C1 segment of cervical spinal cord (tissue), 14 donors: ENCODE measurements at places on chromosomes 13 and 19.
A peak's percentile ranks its signal among the peaks of the same experiment; 100 is the strongest.

- no peak for DNase-seq
These were observed 14.9 kb downstream of the ARHGAP35 start for GRCh38 chr19:46875657-46876056.

DNA sequence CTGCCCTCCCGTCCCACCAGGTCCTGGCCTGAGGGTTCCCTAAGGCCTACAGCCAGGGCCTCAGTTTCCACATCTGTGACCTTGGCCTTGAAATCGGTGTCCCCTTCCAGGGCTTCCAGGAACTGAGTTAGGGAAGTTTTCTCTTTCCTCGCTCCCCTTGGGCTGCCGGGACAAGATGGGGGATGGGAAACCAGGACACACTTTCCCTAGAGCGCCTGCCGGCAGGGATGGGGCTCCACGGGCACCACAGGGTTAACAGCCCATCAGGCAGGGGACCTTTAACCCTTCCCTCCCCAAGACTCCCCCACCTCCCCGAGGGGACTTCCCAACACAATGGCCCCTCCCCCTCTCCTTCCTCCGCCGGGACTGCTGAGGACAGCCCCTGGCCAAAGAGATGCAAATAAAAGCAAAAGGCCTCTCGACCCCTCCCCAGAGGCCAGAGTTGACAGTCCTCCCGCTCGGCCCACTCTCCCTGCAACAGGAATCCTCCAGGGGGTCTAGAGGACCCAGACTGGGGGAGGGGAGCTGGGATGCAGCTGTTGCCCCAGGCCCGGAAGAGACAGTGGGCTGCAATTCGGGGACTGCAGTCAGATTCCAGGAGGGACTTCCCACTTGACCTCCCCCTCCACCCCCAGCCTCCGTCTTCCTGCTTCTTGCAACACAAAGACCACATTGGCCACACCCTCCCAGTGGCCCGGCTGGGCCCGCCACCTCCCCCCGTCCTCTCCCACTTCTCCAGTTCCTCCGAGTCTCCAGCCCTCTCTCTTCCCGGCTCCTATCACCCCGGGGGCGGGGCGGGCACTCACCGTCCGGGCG, 3.4 kb downstream of the BBC3 start:
- DNase-seq: peak; percentile 62

DNA sequence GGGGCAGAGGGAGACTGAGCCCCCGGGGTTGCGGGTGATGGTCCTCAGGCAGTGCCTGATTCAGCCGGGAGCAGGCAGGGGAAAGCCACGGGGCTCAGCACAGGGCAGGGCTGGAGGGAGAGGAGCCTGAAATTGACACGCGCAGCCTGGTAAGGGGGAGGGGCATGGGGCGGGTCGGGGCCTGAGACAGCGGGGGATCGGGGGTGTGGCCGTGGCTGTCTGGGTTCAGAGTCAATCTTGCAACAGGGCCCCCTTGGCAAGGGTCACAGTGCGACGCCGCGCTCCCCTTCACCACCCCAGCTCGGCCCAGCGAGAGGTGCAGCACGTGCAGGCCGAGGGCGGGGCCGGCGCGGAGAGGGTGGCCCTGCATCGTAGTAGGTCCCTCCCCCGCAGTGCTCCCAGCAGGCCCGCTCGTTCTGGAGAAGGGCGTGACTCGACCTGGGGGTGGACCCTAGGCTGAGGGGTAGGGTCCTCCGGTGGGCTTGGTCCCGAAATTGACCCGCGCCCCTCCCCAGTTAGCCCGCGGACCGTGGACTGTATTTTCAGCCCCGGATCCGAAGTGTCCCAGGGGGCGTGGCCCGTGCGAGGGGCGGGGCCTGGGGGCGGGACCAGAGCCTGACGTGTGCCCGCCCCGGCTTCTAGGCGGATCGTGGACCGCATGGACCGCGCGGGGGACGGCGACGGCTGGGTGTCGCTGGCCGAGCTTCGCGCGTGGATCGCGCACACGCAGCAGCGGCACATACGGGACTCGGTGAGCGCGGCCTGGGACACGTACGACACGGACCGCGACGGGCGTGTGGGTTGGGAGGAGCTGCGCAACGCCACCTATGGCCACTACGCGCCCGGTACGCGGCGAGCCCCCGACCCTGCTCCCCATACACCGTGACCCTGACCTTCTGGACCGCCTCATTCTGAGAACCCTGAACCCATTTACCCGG, 6.0 kb downstream of the RCN3 start:
- peak; percentile 73 for DNase-seq

- DNase-seq: no peak
These were observed 123.0 kb downstream of the KDM4B start for GRCh38 chr19:5091684-5092480.

DNA sequence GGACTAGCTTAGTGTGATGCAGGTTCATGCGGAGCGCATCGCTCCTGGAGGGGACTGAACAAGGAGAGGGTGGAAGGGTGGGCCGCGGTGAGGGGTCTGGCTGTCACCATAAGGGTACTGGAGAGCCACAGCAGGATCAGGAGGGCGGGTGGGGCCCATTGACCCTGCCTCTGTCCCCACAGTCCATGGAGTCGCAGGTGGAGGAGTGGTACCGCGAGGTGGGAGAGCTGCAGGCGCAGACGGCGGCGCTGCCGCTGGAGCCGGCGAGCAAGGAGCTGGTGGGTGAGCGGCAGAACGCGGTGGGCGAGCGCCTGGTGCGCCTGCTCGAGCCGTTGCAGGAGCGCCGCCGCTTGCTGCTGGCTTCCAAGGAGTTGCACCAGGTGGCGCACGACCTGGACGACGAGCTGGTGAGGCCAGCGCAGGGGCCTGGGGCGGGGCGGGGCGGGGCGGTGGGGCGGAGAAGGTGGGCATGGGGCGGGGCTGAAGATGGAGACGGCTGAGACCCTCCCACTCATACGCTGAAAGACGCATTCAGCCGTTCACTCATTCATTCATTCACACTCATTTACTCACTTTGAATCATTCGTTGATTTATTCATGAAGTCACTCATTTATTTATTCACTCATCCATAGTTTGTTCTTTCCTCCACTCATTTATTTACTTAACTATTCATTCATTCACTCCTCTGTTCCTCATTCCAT, 27.5 kb upstream of the SHKBP1 start:
- no peak for DNase-seq

DNA sequence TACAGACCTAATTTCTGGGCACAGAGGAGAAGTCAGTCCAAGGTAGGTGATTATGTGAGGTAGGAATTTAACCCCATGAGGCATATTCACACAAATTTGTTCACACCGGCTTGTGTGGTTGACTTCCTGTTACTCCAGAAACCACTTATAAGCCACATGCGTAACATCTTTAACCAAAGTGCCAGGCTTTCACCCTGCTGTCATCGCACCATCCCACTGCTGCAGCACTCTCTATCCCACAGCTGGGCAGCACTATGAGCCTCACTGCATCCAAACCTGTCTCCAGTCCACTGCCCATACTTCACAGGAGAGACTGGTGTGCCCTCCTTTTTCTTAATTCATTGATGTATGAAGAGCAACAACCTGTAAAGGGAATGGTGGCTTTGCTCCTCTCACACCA, 128.2 kb upstream of the ARGLU1 start:
- DNase-seq: no peak

- no peak for DNase-seq
These were observed 9.4 kb downstream of the AP1M1 start for GRCh38 chr19:16207063-16207462.

- DNase-seq: no peak
These were observed 307.4 kb downstream of the ATP8A2 start for GRCh38 chr13:25679159-25679558.

- DNase-seq: no peak
These were observed 25.0 kb upstream of the VWA8 start for GRCh38 chr13:41985788-41986508.

GRCh38 chr19:55488986-55489710, 912 bp downstream of the SSC5D start:
- DNase-seq: no peak

DNA sequence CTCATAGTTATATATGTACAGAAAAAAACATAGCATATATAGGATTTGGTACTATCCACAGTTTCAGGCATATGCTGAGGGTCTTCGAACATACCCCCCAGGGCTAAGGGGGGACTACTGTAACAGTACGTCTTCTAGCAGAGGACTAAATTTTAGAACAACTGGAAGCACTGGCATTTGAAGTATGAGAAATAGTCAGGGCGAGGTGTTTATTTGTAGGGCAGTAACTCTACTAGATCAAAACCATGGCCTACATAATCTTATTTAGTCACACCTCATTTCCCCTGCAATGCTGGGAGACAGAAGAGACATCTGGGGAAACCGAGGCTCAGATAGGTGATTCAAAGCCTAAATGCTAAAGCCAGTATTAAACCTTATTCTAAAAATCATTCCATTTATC, 245.6 kb downstream of the DCT start:
- no peak for DNase-seq

DNA sequence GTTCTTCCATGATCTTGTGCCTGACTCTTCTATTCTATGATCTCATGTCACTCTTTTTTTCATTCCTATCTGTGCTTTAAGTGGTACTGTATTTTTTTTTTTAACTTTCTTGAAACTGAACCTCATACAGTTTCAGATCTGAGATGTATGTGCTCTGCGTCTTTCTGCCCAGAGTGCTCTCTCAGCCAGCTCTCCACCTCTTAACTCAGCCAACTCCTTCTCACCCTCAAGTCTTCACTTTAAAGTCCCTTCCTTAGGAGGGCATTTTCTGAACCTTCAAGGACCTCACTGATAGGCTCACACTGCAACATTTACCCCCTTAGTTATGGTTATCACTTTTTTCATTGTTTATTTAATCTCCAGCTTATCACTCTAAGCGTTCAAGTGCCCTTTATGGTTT, 158.7 kb downstream of the IRS2 start:
- no peak for DNase-seq

- no peak for DNase-seq
These were observed 159.9 kb downstream of the USP12 start for GRCh38 chr13:27011661-27012060.

DNA sequence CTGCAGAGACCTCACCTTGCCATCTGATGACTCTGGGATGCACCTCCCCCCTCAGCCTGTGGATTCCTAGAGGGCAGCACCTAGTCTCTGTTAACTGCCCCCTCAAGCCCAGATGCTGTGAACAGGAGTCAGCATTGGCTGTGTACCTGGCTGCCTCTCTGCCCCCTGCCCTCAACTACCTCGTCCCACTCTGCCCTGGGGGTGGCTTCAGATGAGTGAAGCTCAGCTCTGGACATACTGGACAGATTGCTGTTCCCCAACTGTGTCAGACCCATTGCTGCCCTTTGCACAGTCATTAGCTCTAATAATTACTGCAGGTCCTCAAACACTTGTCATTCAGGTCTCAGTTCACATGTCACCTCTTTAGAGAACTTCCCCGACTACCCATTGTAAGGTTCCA, 182.1 kb upstream of the TSHZ3 start:
- DNase-seq: no peak

DNA sequence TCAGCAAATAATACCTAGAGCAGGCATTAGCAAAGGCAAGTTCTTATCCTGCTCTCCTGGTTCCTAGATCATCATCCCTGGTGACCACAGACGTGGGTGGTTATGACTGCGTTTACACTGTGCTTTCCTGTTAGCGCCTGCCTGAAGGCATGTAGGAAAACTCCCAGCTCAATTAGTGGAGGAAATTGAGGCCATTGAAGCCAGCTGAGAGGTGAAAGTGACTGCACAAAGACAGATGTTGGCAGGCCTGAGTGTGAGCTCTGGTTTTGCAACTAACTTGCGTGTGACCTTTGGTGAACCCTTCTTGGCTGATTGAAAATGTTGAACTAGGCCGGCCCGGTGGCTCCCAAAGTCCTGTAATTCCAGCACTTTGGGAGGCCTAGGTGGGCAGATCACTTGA, 17.5 kb upstream of the NWD1 start:
- DNase-seq: no peak

DNA sequence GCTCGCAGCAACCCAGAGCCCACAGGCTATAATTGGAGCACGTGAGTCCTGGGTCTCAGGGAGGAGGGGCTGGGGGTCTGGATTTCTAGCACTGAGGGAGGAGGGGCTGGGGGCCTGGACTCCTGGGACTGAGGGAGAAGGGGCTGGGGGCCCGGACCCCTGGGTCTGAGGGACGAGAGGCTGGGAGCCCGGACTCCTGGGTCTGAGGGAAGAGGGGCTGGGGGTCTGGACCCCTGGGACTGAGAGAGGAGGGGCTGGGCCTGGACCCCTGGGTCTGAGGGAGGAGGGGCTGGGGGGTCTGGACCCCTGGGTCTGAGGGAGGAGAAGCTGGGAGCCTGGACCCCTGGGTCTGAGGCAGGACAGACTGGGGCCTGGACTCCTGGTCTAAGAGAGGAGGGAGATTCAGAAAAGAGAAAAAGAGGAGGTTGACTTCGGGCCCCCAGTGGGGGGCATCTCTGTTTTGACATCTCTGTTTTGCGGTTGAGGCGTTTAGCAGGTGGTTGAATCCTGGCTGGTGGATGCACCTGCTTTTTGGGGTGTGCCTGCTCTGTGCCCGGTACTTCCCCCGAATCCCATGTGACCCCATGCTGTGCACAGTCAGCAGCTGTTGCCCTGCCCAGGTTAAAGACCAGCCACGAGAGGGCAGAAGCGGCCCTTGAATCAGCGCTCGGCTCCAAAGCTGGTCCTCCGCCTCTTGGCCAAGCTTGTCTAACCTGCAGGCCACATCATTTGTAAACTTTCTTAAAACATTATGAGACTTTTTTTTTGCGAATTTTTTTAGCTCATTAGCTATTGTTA, 10.5 kb downstream of the PVR start:
- DNase-seq: peak; percentile 7

DNA sequence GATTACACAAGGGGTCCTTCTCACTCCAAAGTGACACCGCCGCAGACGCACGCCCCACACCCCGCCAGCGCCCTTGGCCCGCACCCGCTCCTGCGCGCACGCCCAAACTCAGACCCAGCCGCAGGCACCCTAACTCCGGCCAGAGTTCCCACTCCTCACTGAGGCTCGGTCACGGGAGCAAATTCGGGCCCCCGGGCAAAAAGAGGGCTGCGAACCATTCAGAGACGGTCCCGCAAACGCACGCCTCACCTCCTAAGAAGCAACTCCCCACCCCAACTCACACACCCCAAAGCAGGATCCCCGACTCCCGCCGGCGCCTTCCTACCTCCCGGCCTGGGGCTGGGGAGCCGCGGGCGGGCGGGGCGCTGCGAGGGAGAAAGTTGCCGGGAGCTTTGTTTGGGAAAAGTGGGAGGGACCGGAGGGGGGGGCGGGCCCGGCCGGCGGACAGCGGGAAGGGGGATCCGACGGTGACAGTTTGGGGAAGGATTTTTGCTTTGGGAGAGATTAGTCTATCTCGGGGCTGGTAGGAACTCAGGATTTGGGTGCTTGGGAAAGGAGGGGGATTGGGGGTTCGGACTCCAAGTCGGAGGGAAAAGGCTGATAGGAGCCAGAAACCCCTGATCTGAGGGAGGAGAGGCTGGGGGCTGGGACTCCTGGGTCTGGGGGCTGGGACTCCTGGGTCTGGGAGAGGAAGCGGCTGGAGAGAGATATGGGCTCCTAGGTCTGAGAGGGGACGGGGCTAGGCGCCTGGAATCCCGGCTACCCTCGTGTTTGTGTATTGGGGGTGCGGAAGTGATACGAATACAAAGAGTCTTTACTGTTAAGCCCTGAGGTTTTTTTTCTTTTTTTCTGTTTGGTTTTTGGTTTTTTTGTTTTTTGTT, at the start of gene TEAD2:
TEAD2 (minus strand) TSS at position 369 of the 881 bp plus-strand sequence. CDS start 2,341 bp downstream, outside the sequence.
- DNase-seq: no peak

- no peak for DNase-seq
These were observed 126.6 kb downstream of the AKAP11 start for GRCh38 chr13:42398533-42398932.
